ENCODE measurements at places on chromosomes 1 and 21.
A peak's percentile ranks its signal among the peaks of the same experiment; 100 is the strongest.

DNA sequence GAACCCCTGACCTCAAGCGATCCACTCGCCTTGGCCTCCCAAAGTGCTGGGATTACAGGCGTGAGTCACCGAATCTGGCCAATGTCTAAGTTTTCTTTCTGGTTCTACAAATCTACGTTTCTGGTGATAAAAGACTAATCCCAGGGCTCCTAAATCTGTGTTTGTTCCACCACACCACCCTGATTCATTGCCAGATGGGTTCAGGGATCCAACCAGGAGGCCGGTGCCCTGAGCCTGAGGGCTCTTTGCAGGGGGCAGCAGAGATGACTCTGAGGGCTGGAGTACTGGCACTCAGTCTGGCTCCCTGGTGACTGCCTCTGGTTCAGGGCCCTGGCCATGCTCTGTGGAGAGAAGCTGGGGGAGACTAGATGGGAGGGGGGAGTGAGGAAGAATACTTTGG lies 10.5 kb upstream of the OPRD1 start:
- DNase-seq = no peak

- DNase-seq = no peak
Observed at GRCh38 chr1:228381356-228381755, 25.3 kb downstream of the TRIM11 start.

DNA sequence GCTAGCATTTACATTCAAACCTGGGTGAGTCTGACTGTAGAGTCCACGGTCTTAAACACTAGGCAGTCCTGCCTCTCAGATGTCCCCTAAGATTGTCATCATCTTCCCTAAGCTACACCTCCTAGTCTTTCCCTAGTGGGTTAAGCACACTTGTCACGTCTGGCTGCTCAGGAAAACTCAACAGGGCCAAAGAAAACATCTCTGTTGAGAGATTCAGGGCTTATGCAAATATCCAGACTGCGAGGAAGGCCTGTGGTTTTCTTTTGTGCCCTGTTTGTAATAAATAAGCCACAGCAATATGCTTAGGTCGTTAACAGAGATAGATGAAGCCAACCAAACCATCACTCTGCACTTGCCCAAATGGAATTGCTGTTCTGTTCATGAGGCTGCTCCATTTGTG lies 472.6 kb upstream of the DEPDC1 start:
- DNase-seq = no peak

GRCh38 chr21:43196826-43197225 lies 28.0 kb downstream of the CRYAA start:
- no peak for DNase-seq

DNA sequence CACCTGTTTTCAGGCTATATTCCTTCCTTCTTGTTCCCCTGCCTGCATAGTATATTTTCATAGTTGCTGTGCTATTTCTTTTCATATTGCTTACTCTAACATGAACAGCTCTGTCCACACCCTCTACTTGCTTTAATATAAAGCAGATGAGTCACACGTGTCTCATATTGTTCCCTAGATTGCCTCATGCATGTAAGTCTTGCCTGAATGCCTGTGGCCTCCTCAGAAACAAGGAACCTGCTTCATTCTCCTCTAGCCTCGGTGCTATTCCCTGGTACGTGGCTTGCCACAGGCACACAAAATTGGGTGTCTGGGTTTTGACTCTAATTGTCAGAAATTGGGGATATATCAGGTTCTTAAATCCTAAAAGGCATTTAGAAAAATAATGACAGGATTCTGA lies 16.5 kb upstream of the PKP1 start:
- DNase-seq = peak; percentile 86
